ENCODE measurements at places on chromosomes 6 and 20.

GRCh38 chr6:109059571-109060021, 35.0 kb downstream of the SESN1 start:
- DNase-seq: no peak

- DNase-seq: no peak
Observed at GRCh38 chr20:13681248-13682125, 42.8 kb upstream of the TASP1 start.

GRCh38 chr6:135043364-135043763, 11.3 kb downstream of the HBS1L start:
- DNase-seq: no peak

DNA sequence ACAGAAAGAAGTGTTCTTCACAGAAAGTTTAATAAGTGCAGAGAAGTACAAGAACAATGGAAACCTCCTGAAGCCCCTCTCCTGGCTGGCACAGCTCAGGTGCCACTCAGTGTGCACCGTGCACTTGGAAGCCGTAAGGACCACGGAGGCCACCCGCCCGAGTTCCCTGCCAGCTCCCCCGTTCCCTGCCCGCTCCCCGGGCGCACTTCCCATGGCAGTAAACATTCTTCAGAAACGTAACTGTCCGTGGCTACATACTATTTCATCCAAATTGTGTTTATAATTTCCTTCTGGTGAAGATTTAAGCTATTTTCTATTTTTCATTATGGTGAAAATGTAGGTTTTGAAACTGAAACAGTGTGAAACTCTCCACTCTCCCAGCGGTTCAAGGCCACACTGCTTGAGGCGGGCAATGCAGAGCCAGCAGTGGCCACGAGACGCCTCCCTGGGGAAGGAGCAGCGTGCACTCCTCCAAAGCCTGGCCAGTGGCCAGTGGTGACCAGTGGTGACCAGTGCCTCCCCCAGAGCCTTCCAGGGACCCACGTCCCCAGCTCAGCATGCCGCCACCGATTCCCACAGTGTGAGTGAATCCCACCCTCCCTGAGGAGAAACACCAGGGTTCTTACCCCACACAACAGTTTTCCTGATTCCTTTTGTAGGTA, 46.4 kb downstream of the TAF4 start:
- no peak for DNase-seq

DNA sequence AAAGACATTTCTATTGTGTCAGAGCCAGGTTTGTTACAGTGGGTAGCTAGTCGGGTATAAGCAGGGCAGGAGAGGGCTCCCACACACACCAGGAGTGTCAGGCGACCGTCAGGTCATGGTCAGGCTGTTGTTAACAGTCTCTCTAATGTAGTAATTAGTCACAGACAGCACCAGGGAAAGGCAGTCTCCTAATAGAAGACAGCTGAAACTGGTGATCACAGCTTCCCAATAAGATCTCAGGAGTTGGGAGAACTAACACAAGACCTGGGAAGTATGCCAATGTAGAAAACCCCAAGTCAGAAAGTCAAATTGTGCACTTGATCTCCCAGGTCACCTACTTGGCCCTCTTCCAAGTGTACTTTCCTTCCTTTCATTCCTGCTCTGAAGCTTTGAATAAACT, 53.0 kb upstream of the GPR6 start:
- no peak for DNase-seq

- no peak for DNase-seq
Observed at GRCh38 chr20:25257756-25258475, 10.0 kb downstream of the PYGB start.

DNA sequence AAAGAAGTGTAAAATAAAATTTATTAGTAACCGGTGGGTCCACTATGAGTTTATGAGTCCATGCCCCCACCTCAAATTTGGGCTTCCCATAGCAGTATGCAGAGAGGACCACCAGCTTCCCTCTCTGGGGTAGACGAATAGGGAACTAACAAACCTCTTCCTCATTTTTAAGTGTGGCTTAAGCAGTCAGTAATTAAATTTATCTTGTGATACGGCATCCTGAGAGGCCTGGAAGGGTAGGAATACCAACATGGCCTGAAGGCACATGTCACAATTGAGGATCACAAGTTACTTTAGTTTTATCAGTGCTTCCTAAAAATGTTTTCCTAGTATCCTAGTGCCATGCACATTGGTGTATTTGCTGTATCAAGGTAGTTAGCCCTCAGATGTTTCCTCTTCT, 239.9 kb downstream of the HIVEP2 start:
- no peak for DNase-seq

GRCh38 chr6:168147205-168147738, 68.3 kb upstream of the FRMD1 start:
- DNase-seq: no peak

GRCh38 chr6:30893666-30894065, 9.3 kb downstream of the DDR1 start:
- no peak for DNase-seq

DNA sequence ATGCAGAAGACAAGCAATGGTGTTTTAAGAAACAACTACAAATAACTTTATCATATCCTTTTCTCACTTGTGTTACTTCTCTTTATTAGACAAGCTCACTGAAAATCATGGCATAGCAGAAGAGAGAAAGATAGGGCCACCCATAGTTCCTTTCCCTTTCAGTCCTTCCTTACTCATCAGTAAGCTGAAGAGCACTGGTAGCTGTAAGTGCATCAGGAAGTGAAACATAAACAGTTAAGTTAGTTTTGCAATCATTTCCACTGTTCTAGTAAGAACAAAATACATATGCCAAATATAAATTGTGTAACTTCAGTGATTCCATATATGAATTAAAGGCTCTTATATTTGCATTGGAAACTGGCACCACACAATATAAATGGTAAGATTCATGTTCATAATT, 220.1 kb downstream of the HACE1 start:
- no peak for DNase-seq

DNA sequence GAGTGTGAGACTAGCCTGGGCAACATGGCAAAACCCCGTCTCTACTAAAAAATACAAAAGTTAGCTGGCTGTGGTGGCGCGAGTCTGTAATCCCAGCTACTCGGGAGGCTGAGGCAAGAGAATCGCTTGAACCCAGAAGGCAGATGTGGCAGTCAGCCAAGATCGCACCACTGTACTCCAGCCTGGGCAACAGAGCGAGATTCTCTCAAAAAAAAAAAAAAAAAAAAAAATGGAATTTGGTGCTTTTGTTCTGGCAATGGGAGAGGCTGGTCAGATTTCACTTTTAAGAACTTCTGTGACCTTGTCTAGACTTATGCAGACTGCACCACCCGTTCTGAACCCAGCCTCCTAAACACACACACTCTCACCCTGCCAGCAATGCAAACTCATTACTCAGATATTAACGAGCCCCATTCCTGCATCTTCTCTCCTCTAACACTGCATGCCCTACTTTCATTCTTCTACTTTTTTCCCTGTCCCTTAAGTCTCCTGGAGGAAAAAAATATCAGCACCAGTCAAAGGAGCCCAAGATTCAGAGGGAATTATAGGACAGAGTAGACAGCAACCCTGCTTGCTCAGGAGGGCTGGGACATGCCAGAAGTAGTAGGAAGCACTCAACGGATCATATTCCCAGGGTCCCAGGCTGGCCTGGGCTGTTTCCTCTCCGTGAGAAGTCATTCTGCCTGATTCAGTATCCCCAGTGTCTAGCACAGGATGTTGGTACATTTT, 4.4 kb downstream of the MOCS1 start:
- no peak for DNase-seq

- no peak for DNase-seq
Observed at GRCh38 chr6:144654506-144654905, 369.4 kb downstream of the UTRN start.

- DNase-seq: no peak
Observed at GRCh38 chr20:44900231-44900854, 9.5 kb upstream of the PABPC1L start.

DNA sequence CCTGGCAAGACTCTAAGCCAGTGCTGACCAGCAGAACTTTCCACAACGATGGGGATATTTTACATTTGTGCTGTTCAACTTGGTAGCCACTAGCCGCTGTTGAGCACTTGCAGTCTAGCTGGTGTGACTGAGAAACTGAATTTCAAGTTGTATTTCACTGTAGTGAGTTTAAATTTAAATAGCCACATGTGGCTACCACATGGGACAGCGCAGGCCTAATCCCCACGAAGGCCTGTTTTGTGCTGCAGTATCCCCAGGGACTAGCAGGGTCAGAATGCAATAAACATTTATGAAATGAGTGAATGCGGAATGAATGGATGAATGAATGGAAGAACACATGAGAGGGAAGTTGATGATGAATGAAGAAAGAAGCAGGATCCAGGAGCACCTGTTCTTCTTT, 115.8 kb downstream of the TRERF1 start:
- no peak for DNase-seq

DNA sequence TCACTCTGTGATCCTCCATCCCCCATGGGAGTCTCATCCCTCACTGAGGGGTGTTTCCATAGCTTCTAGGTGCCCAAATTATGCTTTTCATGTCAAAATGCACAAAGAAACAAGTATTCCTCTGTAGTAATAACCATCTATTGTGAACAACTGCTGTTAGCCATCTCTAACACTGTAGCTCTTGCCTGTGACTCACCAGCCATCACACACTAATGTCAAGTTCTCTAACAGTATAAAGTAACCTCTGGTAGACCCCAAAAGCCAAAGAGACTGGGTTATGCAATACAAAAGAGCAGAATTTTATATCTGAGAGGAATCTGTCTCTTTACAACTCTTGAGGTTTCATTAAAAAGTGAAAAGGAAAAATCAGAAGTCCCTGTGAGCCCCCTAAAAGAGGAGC, 25.4 kb upstream of the IYD start:
- DNase-seq: no peak

DNA sequence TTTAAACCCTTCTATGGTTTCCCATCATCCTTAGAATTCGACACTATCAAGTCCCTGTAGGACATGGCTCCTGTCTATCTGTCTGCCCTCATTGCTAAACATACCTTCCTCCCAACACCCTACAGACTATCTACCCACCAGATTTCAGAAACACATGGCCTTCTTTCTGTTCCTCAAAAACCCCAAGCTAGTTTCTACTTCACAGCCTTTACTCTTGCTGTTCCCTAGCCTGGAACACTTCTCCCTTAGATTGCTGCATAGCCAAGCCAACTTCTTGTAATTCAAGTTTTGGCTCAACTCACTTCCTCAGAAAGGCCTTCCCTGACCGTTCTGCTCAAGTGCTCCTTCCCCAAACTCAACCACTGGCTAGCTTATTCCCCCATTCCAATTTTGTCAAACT, 156.2 kb downstream of the BTBD9 start:
- no peak for DNase-seq

DNA sequence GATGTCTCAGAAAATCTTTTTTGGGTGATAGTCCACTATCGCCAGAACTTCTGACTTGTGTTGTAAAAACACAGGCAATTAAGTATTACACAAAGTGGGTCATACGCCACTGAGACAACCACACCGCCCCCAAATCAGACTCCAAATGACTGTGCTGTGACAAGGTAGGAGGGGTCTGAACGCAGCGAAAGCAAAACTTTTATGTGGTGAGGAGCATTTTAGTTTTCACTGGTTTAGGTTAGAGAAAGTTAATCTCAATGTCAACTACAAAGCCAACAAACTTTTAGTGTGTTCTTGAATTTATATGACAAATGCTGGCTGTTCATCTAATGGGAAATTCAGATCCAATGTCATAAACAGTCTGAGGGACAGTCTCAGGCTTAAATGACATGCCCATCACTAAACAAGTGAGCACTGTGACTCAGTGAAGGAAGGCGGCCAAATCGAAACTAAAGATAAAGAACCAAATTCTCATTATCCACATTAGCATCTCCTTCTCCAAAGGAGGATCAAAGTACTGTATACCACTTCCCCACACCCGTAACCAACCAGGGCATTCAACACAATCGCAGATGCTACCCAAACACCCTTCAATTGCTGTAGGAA, 186.7 kb downstream of the GJA10 start:
- DNase-seq: peak; percentile 33

DNA sequence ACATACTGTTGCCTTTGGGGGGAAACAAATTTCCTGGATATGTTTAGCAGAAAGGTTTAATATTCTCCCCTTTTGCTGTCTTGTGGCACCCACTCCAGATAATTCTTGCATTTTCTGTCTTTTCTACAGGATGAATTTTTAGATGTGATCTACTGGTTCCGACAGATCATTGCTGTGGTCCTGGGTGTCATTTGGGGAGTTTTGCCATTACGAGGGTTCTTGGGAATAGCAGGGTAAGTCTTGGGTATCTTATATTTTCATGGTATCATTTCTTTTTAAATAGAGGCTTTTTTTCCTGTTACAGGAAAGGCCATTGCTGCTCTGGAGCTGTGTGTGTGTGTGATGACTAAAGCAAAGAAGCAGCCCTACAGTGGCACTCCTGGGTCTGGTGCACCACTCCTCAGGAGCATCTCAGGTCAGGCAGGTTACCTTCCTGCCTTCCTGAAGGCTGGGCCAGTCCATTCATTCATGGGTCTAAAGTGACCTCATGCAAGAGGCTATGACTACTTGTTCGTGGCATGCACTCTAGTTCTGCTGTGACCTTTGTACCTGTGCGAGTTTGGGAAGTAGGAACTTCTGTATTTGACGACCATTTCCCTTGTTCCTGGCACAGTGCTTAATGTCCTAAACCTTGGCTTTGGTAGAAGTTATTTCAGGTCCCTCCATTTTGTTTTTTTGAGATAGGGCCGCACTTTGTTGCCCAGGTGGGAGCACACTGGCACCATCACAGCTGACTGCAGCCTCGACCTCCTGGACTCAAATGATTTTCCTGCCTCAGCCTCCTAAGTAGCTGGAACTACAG, 2.2 kb downstream of the RAB5IF start:
- DNase-seq: no peak

GRCh38 chr6:18053555-18054445, 66.4 kb upstream of the KIF13A start:
- DNase-seq: no peak

- DNase-seq: no peak
Observed at GRCh38 chr6:110509617-110510241, 33.3 kb upstream of the SLC22A16 start.

DNA sequence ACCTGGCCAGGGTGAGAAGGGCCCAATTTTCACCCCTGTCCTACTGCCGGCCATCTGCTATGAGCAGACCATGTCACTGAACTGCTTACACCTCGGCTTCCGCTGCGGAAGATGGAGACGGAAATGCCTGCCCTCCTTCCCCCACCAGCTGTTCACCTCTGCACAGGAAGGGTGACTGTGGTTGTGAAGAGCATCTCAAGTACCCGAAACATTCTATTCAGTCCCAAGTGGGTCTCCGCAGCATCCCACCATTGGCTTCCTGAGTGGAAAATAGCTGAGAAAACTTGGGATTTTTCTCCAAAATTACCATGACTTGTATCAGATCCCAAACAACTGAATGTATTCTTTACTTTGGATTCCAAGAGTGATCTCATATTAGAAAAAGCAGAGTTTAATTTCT, 16.1 kb downstream of the DOK5 start:
- DNase-seq: no peak

DNA sequence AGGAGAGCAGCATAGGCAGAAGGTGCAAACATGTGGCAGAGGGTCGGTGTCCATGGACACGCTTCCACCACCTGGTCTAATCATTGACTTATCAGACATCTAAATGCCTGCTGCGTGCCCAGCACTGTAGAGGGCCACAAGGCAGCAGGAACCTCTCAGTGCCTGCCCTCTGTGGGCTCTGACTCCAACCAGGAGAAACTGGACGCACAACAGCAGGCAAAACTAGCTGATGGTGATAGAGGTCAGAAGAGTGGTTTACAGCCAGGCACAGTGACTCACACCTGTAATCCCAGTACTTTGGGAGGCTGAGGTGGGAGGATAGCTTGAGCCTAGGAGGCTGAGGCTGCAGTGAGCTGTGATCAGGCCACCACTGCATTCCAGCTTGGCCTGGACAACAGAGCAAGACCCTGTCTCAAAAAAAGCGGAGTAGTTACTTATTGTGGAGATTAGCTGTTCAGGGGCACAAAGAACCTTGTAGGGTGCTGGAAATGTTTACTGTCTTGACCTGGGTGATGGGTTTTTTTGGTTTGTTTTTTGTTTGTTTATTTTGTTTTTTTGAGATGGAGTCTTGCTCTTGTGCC, 46.5 kb downstream of the PPARD start:
- DNase-seq: no peak

Data from activated CD8-positive, alpha-beta memory T cell treated with anti-CD3 and anti-CD28 coated beads for 1 hour (primary cell).